ENCODE measurements at places on chromosomes 2 and 18.

DNA sequence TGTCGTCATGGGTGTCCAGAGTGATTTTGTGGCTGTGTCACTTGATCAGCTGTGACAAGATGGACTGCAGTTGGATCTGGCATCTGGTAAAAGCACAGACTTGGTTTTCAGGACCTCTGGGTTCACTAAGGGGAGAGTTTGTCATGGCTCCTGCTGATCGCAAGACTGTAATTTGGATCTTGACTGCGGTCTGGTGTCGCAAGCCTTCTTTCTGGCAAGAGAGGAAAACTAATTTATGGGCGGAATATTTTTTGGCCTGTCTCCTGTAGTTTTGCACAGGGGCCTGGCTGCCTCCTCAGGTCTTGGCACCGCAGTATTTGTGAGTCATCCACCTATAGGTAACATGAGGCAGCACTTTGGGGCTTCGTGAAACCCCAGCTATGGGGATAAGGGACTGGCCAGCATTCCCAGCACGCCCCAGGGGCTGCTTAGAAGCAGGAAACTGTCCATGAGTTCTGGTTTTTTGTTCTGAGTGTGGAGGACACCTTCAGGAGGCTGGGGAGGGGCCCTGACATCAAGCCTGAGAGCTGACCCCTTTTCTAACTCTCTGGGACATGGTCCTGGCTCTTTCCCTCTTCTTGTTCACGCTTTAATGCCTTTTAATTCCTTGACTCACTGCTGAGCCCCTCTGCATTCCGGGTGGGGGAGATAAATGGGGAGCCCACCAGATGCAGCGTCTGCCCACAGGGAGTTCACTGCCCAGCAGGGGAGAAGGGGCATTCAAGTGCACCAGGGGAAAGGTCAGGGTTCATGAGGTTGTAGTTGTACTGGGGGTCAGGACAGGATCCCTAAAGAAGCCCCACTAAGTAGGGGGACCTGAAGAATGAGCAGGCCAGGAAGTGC lies 12.2 kb downstream of the SH3BP4 start:
- DNase-seq: peak; percentile 90

DNA sequence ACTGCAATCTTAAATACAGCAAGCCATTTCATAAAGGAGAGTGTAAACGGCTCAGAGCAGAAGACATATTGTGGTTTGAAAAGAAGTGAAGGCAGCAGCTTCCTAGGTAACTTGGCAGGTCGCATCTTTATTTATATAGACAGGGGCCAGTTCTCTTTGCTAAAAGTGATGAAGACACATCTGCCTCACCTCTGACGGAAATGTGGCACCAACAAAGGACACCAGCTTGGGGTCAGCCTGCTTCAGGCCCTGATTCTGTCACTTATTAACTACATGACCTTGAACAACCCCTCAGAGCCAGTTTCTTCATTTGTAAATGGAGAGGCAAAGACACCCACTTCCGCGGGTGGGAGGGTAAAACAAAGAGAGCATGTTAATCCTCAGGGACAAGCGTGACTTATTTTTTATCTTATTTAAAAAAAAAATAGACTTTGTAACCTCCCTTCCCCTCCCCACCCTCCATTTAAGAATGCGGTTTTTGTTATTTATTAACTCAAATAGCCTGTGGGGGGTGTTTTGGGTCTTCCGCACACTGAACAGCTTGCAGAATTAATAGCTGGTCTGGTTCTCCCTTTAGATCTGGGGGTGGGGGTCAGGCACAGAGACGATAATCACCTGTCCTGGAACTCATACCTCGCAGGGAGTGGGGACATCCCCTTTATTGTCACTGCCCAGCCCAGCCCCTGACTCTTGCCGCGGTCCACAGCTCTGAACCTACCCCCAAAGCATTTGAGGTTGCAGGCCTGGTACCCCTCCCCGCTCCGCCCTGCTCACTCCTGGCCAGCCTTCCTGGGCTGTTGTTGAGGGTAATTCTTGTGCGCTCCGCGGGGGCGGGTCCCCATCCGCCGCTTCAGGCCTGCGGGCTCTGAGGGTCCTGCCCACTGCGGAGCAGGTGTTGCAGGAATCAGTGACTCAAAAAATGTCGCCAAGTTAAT lies 64.2 kb upstream of the TMEM17 start:
- no peak for DNase-seq

DNA sequence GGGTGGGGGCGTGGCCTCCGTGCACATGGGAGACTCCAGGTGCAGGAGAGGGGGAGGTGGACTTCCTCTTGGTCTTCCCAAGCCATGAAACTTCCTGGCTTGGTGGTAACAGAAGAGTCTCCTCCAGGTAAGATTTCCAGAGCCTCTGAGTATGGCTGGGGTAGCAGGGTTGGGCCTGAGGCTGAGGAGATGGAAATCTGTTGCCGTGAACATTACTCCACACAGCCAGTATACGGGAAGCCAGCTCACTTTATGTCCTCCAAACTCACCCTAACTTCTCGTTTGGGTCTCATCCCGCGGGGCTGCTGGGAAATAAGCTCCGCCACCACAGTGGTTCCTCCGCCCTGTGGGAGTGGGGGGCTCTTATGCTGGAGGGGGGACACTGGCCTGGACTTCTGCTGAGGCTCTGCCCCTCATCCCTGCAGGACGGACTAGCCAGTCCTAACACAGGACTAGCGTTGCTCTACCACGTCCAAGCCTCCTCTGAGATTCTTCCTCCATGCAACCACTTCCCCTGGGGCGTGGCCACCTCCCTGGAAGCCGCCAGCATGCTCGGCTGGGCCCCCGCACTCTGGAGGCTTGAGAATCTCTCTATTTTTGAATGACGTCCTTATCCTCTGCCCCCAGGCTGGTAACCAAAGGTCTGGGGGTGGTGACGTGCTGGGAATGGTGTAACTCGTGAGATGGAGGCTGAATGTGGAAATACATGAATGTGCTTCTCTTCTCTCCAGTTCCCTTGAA lies 777 bp upstream of the RAB17 start:
- no peak for DNase-seq

DNA sequence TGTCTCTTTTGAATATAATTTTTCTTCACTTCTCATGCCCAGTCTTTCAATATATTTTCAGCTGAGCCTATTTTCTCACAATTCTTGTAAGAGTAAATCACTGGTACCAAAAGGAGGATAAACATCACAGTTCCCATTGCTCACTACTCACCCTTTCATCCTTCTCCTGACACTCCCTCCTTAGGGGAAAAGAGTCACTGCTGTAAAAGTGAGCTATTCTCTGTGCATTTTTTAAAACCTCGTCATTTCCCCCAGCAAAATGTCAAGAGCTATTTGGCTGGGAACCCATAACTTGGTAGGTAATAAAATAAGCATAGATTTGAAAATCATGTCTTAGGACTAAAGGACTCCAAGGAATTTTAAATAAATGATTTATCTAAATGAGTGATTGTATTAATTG lies 340.1 kb upstream of the GYPC start:
- DNase-seq: no peak

- no peak for DNase-seq
Measured at GRCh38 chr18:66867653-66868052, 263.8 kb upstream of the CDH19 start.

DNA sequence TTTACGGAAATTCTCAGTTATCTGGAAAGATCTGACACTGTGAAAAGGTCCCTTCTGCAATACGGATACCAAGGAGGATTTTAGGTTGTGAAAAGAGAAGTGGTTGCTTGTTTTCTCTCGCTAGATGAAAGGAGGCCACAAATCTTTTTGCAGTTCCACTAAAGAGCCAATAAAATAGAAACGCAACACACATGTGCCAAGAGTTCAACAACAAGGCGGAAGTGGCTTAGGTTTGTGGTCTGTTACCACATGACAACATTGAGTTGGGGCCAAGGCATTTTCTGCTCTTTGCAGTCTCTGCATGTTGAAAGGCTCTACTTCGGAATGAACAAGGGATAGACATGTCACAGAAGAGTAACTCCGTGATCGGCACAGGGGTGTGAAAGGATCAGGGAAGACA lies 115.7 kb upstream of the OSR1 start:
- peak; percentile 93 for DNase-seq

- DNase-seq: no peak
Measured at GRCh38 chr2:46256563-46257142, 40.6 kb upstream of the EPAS1 start.

DNA sequence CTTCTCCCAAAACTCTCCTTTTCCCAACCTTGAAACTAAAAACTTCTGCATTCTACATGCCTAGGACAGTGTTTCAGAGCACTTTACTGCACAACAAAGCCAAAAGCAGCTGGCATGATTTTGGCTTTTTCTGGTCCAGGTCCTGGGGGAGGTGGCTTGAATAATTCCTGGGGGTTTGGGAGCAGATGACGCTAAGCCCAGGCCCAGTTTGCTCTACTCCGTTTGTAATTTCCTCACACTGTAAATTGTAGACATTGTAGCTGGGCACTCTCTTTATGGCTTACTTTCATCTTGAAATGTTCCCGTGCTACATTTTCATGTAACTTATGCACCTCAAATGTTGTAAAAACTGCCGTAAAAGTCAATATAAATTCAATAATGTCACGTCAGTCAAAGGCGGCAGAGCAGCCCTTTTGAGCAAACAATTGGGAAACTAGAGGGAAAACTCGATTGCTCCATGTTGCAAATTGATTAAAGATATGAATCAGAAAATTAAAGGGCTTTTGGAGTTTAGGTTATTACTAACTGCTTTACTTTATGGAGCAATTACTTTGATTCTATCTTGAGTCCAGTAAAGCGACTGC lies 373.2 kb upstream of the SLC14A2 start:
- no peak for DNase-seq

DNA sequence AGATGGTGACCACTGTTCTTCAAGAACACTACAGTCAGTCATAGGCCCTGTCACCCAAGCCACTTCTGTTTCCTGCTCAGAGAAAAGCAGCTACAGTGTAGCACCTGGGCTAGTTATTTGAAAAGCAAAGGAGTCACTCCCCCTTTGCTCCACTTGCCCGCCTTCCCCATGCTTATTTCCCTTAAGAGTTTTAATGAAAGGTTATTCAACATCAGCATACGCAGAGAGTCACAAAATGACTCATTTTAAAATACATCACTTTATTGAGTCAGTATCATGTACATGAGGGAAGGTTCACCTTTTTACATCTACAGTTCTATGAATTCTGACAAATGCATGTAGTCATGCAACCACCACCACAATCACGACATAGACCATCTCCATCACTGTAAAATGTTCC lies 71.3 kb downstream of the TNFRSF11A start:
- DNase-seq: no peak

- no peak for DNase-seq
Measured at GRCh38 chr2:1988049-1988448, 243.7 kb upstream of the PXDN start.

DNA sequence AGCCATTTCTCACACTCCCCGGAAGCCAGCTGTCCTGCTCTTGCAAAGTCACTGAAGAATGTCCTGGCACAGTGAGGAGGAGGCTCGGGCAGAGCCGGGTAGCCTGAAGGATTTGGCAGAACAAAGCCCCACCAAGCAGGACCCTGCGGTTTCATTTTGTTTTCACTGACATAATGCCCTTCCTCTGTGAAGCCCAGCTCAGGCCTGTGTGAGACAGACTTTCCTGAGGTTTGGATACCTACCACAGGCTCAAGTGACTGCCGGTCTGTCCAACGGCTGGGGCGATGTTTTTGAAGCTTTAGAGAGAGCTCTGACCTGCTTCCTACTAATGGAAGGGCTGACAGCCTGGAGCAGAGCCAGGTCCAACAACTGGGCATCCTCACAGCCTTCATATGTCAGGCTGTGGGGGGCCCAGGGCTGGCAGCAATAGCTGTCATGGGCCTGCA lies 99.8 kb upstream of the FZD7 start:
- DNase-seq: peak; percentile 75

GRCh38 chr2:25417715-25418369 lies 76.1 kb upstream of the DNMT3A start:
- no peak for DNase-seq
